Fibroblast of skin of left biceps (primary cell): ENCODE measurements at places on chromosomes 2 and 18.
A peak's percentile ranks its signal among the peaks of the same experiment; 100 is the strongest.

- DNase-seq, result peak; percentile 78
Observed at GRCh38 chr18:40355726-40356125, 1599.3 kb upstream of the PIK3C3 start.

DNA sequence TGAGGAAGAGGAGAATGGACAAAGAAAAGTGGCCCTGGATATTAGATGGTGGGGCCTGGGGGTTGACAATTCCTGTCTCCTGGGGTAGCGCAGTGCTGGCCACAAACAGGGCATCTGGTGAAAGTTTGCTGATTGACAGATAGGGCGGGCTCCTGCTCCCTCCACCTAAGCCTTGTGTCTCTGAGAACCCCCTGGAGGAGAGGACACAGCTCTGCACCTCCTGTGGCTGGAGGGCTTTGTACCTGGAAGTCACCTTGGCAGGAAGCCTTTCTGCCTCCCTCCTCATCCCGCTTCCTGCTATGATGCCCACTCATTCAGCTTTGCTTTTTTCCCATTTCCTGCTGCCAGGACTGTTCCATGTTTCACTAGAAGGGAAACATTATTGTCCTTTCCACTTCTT, 72.4 kb downstream of the RHOB start:
- DNase-seq, result no peak

- no peak for DNase-seq
Observed at GRCh38 chr2:238420878-238421694, 5.6 kb upstream of the ASB1 start.

GRCh38 chr2:11875481-11875880, 129.0 kb downstream of the LPIN1 start:
- no peak for DNase-seq

DNA sequence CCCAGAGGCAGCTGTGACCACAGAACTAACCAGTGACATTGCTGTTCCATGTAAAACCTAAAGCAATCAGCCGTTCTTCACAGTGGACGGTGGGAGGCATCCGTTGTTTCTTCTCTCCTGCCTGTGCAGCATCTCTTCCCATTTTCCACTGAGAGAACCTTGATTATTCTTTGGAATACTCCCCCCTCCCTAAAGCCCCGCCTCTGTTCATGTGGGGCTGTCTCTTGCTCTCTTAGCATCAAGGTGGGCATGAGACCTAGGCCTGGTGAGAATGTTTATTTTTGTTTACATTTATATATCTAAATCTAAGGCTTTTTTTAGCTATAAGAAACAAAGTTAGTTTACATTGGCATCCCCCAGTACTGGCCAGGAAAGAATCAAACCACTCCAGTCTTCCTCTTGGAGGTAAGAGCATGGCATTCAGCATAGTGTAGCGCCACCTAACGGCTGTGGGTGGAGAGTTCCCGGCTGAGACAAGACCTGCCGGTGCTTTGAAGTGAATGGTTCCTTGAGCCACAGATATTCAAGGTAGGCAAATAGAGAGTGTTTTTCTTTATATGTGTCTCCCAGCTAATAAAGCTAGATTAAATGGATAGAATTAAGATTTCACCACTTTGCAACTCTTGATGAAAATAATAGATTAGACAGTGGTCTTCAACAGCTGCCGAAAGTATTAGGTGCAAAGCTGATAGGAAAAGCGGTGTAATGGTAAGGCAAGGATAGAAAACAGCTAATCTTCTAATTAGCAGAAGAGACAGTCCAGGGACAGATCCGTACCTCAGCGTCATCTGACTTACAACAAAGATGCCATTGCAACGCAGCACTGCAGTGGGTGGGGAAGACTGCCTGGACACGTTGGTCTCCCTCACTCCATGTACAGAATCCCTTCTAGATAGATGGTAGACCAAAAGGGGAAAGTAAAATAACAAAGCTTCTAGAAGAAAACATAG, 219.6 kb upstream of the RAB12 start:
- DNase-seq, result peak; percentile 27

- peak; percentile 44 for DNase-seq
Observed at GRCh38 chr2:128347701-128348539, 29.3 kb upstream of the HS6ST1 start.

DNA sequence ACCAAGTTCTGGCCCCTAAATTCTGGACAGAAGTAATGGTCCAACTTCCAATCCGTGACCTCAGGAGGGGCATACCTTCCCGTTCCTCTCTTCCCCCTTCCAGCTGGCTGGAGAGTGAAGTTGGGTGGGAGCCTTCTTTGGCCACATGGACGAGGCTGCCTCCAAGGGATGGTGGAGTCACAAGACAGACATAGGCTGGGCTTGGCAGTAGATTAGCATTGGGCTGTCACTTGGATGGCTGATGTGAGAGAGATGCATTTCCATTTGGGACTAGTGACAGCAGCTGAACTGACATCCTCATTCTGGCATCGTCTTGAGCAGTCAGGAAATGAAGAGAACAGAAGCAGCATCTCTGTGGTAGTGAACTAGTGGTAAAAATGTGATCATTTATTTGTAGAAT, 12.6 kb downstream of the NT5DC4 start:
- DNase-seq, result no peak
